Choroid plexus epithelial cell (primary cell): ENCODE measurements at places on chromosomes 1 and 21.

GRCh38 chr21:16357994-16358393 is 628.2 kb downstream of the USP25 start:
- peak; percentile 6 for DNase-seq

DNA sequence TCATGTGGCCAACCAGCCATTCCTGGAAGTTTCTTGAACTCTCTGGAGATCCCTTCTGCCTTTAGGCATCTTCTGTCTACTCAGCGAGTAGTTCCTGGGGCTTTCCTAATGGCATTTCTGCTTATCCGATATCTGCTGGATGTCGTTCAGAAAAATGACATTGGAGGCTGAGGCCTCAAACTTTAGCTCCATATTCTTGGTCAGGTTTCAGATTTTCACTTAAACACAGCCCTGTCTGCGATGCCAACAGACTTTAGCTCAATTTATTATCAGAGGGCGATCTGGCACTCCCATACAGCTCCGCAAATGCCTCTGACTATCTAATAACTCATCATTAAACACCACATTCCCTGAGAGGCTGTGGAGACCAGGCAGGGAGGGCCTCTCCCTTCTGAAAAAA is 46.3 kb upstream of the ETS2 start:
- no peak for DNase-seq

DNA sequence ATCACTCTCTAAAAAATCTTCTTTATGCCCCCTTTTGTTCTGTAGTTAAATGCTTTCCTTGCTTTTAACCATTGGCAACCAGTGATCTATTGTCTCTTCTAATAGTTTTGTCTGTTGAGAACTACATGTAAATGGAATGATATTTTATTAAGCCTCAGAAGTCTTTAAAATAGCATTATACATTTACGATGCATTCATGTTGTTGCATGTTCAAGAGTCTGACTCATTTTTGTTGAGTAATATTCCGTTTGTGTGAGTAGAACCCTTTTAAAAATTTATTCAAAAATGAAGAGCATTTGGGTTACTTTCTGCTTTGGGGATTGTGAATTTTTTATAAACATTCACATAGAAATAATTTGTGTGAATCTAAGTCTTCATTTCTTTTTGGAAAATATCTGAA is 1352.9 kb downstream of the NCAM2 start:
- no peak for DNase-seq

GRCh38 chr1:178946416-178946815 is 75.5 kb upstream of the ANGPTL1 start:
- DNase-seq = no peak

- no peak for DNase-seq
Observed at GRCh38 chr1:154994591-154994990, 1.2 kb downstream of the LENEP start.
